ENCODE measurements at places on chromosomes 3 and 15.

DNA sequence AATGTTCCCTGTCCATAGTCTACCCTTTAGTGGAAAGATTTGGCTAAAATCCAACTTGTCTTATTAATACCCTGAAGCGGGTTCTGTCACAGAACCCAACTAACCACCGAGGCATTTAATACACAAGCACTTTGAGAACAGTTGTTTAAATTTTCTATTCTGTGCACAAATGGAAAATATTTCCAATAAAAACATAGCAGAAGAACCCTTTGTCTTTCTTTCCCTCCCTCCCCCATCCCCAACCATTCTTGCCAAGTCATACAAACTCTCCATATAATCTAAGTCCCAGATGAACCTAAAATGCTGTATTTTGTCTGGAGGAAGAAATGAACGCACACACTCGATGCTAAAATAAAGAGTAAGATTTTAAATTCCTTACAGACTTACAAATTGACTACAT lies 126.9 kb upstream of the STRIT1 start:
- no peak for DNase-seq

DNA sequence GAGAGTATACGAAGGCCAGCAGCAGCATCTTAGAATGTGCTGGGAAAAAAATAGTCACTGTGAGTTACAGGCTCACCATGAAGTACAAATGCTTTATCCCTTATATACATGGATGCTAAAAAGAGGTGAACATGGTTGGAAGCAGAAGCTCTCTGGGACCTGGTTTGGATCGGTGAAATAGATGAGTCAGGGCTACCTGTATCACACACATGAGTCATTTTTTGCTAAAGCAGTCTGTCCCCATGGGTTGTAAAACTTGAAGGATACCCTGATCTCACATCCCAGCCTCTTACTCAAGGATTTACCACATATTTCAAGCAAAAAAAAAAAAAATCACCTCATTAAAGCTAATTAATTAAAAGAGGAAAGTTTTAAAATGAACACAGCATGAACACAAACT lies 6.9 kb upstream of the SERPINI2 start:
- no peak for DNase-seq

GRCh38 chr3:153577059-153577736 lies 415.2 kb downstream of the RAP2B start:
- DNase-seq = no peak

GRCh38 chr3:69547461-69547880 lies 161.6 kb upstream of the FRMD4B start:
- peak; percentile 67 for DNase-seq

GRCh38 chr3:132325634-132326033 lies 8.4 kb downstream of the ACP3 start:
- no peak for DNase-seq
